Activated naive CD8-positive, alpha-beta T cell treated with anti-CD3 and anti-CD28 coated beads, Interleukin-2, amount 10 ng/mL, durations not matched to agents 7 days and 5 days (primary cell): ENCODE measurements at places on chromosomes 4 and X.

- no peak for DNase-seq
These were observed 4.5 kb downstream of the DDX60L start for GRCh38 chr4:168475745-168476144.

DNA sequence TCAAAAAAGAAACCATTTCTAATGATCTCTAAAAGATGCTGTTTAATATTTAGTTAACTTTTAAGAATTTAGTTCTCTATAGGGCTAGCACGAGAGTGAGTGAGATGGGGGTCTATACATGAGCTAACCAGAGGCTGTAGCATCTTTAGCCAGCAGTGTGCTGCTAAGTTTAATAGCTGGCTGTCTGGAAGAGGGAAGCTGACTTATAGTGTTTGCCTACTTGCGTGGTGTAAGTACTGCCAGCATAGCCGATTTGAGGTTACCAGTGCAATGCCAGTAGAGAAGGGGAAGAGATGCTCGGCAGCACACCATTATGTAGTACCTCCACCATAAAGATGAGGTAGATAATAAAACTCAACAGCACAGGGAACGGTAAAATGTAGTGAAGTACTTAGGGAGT is 47.1 kb upstream of the TMEM131L start:
- no peak for DNase-seq

GRCh38 chr4:16858275-16858752 is 40.1 kb downstream of the LDB2 start:
- no peak for DNase-seq

DNA sequence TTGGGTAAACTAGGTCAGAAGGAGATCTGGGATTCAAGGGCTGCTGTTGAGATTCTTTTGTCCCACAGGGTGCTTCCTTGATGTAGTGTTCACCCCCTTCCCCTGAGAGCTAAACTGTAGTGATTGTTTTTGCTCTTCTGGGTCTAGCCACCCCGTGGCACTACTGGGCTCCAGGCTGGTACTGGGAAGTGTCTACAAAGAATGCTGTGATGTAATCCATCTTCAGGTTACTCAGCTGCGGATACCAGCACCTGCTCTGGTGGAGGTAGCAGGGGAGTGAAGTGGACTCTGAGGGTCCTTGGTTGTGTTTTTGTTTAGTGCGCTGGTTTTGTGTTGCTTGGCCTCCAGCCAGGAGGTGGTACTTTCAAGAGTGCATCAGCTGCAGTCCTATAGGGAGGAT is 365.5 kb downstream of the ZNF674 start:
- DNase-seq = no peak

GRCh38 chr4:186104890-186105646 is 564 bp downstream of the FAM149A start:
- peak; percentile 32 for DNase-seq
